Right lobe of liver (tissue), 6 donors: ENCODE measurements at places on chromosomes 4 and X. TPM values are rescaled to one million over a fixed set of nuclear protein-coding genes. Genes with fewer than 3 reads are reported as not detected.

- no peak for DNase-seq
Observed at GRCh38 chr4:8526363-8526855, 53.8 kb upstream of the GPR78 start.

DNA sequence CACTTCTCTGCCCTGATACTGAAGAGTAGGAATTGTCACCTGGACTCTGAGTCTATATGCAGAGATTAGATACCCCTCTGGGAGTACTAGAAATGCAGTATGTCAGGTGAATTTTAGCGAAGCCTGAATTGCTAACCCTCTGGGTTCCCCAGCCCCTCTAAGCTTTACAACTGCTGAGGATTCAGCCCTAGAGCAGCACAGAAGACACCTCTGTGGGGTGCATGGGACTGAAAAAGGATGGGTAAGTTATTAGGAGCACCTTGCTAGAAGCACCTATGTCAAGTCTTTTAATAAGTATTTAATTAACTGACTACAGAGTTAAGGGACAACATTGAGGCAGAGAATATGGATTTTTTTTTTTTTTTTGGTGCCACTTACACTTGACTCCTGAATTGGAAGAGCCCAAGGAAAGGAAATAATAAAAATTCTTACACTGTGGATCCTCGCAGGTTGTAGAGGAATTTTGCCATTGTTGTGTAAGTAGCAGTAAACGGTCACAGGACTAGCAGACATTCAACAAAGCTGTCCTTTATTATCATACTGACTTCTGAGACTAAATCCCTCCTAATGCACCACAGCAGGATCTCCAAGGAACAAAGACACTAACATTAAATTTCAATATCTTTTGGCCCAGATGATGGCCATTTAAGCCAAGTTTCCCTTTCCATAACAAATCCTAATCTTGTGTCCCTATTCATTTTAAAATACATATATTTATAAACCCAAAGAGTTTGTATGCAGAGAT, 253.2 kb downstream of the ANKRD50 start:
- no peak for DNase-seq

DNA sequence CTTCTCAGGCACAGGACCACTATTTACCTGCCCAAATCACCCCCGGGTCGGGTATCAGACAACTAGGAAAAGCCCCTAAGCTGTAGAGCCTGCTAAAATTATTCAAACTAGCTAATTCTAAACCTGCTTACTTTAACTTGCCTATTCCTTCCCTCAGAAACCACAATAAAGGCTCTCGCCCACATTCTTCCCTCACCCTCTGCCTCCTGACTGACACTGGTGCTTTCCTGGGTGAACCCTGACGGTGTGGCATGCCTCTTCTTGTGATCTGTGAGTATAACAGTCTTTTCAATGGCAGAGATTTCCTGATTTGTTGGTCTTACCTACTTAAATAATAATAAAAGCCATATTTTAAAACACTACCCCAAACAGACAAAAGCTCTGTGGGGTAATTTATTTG, 242.1 kb upstream of the ZCCHC13 start:
- DNase-seq = no peak

GRCh38 chr4:43330288-43330687, 437.8 kb downstream of the GRXCR1 start:
- no peak for DNase-seq

GRCh38 chr4:185711726-185712125, 100.3 kb downstream of the SORBS2 start:
- no peak for DNase-seq

Gene DUSP21
- total RNA-seq = not detected
